Stimulated activated CD4-positive, alpha-beta T cell treated with anti-CD3 and anti-CD28 coated beads, Interleukin-4, amount 100 ng/mL, for 24 hours (primary cell): ENCODE measurements at places on chromosomes 6 and 20.
A peak's percentile ranks its signal among the peaks of the same experiment; 100 is the strongest.

- no peak for DNase-seq
These were observed 296.2 kb downstream of the FARS2 start for GRCh38 chr6:5557506-5557905.

DNA sequence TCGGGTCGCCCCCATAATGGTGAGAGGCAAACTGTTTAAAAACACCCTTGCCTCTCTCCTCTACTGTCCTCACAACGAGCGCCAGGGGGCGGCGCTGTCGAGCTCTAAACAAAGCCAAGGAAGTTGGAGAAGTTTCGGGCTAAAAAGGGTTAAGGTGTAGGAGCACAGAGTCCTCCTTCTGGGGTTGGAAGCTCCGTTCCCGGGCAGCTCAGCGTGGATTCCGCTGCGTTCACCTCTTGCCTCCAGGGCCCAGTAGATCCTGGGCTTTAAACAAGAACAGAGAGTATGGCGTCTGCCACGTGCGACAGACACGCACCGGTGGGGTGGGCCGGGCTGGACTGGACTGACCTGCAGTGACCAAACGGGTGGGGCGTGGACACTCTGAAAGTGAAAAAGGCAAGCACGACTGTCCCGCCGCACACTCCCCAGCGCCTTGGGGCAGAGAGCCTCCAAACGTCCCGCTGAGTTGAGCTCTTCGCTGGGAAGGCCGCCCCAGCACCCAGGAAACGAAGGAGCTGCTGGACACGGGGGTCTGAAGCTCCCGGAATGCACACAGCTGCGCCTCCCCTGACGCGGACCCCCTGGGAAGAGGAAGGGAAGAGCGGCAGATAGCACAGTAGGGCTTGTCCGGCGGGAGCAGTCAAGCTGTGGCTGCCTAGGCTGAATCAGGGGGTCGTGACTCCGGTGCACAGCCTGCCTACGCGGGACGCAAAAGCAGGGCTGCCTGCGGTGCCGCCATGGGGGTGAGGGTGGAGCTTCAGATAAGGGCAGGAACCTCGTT, 1.6 kb upstream of the THBD start:
- DNase-seq, result no peak

- peak; percentile 17 for DNase-seq
These were observed 133.5 kb downstream of the TBC1D7 start for GRCh38 chr6:13194852-13195251.

DNA sequence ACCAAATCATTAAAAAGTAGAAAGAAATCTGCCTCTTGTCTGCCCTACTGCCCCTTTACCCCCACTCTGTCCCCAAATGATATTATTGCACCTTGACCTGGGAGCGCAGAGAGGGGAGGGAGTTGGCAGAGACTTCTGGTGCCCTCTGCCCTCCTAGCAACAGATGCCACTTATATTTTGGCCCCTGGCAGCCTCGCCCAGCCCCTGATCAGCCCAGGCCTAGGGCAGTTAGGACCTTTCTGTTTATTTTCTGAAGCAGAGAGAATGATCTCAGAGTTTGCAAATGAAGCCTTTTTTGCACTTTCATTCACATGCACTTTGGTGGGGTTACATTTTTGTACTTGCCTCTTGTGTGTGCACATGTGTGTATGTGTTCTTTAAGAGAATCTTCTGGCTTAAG, 8.4 kb upstream of the SGK2 start:
- no peak for DNase-seq

DNA sequence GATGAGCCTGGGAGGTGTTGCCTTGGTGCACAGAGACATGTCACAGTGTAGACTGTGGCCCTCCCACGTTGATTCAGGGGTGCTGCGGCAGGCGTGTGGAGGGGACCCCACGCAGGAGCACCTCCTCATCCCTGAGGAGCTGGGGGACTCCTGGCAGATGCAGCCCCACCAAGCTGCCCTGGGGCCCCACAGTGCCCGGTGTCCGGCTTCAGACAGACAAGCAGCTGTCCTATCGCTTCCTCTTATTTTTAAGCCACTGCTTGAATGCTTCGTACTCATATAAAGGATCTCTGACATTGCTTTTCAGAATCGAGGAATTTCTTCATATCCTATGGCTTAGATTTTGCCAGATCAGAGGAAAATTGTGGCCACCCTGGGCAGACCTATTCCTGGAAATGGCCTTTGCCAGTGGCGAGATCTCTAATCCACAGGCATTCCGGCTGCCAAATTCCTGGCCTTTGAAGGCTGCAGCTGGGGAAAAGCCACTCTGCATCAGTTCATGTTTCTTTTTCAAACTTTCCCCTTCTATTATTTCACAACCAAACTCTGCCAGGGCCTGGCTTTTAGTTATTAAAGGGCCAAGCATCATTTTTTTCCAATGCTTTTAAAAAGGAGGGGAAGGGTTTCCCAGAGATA, 337.0 kb downstream of the THBS2 start:
- DNase-seq, result no peak

DNA sequence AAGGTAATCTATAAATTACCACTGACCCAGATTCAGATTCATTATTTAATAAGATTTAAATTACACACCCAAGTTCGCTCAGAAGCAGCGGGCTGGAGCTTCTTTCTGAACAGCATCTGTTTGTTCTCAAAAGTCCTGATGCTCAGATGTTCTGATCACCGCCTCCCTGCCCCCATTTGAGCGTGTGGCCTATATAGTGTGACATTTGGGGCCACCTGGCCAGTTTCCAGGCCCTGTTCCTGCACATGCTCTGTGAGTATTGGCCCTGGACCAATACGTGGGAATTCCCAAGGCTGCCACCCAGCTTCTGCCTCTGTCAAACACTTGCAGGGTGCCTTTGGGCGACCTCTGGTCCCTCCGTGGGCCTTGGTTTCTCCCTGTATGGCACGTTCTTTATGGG, 228.8 kb downstream of the TFAP2C start:
- no peak for DNase-seq

GRCh38 chr6:106527117-106527516, 102.2 kb downstream of the RTN4IP1 start:
- no peak for DNase-seq

DNA sequence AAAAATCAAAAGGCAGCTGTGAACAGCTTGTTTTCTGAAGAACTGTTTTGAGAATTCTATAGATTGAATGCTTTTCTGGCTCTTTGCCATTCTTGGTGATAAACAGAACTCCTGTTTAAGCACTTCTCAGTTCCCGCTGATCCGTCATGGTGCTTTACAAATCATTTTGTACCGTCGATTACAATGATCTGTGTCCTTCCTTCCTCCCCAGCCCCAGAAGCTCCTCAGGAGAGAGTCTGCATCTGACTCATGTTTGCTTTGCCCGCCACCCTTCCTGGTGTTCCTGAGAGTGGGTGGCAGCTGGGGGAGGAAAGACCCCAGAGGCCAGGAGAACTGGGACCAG, 538.6 kb upstream of the MARCKS start:
- DNase-seq, result no peak

DNA sequence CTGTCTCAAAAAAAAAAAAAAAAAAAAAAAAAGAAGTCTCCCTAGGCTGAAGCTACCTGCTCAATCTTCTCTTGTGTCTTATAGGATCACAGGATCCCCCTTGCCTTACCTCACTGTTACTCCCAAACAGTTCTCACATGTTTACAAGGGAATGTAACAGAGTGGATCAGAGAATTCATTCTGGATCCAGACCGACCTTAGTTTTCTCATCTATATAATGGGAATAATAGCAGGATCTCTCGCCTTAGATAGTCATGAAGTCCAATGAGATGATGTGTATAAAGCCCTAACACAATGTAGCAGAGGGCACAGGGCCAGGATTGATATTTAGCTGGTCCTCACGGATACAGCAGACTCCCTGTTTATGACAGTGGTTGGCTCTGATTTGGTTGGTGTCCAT, 2.3 kb upstream of the FAM110A start:
- DNase-seq, result no peak

GRCh38 chr6:105458551-105458950, 55.7 kb upstream of the PREP start:
- DNase-seq, result no peak

GRCh38 chr6:42627674-42628073, 63.8 kb downstream of the UBR2 start:
- no peak for DNase-seq

DNA sequence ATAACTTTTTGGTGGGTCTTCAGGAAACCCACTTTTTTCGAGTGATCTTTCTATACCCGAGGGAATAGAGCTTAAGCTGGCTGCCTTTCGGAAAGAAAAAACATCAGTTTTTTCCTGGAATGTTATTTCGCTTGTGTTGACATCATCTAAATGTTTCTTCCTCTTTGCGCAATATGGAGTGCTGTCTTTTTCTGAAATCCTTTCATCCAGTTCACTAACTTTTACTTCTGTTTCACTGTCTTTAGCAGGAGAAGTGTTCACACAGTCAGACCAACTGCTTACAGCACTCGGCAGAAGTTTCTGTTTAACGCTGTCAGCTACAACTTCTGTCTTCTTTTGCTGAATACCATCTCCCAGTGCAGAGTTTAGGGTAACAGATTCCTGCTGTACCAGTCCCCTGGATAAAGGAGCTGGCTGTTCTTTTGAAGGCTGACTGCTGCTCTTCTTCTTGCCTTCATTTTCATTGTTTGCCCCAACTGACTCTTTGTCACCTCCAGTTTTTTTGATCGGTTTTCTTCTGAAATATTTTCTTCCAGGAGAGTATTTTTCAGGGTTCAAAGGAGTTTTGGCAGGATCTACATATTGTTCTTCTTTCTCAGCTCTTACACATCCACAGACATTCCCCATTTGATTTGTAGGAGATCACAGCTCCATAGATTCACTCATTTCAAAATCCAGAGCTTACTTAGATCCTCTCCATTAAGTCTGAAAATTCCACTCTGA, 50.0 kb upstream of the DST start:
- no peak for DNase-seq

- no peak for DNase-seq
These were observed 33.5 kb upstream of the BMP6 start for GRCh38 chr6:7692453-7692784.

DNA sequence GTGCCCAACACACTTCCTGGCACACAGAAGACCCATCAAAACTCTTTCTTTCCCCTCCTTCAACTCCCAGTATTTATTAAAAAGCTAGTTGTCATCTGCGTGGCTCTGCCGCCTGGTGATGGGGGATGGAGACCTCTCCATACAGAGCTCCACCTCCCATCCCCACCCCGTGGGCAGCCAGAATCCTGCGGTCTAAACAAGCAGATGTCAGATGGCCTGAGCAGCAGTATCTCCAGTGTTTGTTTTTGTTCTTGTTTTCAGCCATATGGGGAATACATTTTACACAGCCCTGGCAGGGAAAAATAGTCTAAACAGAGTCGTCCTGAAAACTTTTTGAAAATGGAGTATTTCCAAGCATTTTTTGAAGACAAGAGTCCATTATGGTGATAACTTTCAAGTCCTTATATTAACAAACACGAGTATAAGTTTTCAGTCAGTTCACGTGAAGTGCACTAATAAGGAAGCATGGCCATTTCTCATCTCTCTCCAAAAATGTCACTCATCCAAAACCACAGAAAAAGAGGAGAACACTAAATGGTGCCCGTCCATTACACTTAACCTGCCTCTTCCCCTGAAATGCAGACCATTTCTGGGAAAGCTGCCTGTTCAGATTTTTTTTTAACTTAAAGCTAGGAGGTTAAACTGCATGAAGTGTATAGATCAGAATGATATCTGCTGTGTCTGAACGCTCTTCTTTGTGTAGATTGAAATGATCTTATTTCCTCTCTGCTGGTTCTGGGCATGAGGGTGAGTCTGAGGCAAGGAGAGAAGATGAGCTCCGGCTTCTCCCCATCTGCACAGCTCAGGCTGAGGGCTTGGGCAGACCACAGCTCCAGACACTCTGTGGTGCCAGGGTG, 91.0 kb downstream of the TCP11 start:
- no peak for DNase-seq

- no peak for DNase-seq
These were observed 141.8 kb downstream of the CDC5L start for GRCh38 chr6:44529146-44529905.

GRCh38 chr6:48136856-48137255, 25.9 kb upstream of the PTCHD4 start:
- DNase-seq, result no peak

DNA sequence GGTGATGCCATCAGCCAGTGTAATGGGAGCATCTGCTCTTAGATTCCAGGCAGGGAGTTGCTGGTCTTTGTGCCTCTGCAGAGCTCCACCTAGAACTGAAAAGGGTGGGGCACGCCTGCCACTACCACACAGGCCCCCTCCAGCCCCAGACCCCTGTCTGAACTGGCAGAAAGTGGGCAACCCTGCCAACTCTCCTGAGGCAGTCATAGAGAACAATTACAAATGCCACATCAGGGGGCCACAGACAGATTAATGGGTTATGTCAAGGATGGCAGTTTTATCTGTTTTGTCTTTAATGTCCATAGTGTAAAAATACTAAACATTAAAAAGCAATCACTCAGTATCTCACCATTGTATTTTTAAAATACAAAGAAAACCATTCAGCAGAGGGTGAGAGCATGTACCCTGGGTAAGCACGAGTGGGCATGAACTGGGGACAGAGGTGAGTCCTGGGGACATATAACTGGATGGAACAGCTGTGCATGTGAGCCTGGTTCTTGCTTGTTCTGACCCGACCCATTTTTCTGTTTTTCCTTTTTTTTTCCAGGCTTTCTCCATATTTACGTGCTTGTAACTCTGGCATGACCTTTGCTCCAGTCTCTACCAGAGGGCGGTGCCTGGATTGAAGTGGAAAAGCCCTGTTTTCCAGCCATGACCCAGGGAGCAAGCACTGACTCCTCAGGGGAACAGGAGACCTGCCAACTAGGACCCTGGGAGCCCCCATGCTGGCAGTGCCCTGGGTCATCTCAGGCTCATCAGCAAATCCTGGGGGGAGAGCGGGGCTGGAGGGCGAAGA, 8.2 kb downstream of the TRAF3IP2 start:
- no peak for DNase-seq

- no peak for DNase-seq
These were observed 61.1 kb upstream of the FBXO30 start for GRCh38 chr6:145875496-145876211.

DNA sequence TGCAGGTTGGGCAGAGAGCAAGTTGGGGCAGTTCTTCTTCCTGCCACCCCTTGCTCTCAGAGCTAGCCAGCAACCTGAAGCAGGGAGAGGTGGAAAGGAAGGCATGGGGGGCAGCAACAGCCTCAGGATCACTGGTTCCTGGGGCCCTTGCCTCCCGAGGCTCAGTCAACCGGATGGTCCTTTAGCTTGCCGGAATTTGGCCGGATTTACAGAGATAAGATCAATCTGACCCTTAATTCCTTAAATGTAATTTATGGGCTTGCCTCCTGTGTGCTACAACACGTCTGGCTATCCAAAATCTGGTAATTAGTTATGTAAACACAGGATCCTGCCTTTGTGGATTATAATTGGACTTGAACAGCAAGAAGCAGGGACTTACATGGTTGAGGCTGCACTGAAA, 19.5 kb upstream of the TCP11 start:
- no peak for DNase-seq

- DNase-seq, result no peak
These were observed 103.1 kb downstream of the HIVEP2 start for GRCh38 chr6:142841915-142842314.

- DNase-seq, result no peak
These were observed 168.9 kb upstream of the JARID2 start for GRCh38 chr6:15077006-15077405.

DNA sequence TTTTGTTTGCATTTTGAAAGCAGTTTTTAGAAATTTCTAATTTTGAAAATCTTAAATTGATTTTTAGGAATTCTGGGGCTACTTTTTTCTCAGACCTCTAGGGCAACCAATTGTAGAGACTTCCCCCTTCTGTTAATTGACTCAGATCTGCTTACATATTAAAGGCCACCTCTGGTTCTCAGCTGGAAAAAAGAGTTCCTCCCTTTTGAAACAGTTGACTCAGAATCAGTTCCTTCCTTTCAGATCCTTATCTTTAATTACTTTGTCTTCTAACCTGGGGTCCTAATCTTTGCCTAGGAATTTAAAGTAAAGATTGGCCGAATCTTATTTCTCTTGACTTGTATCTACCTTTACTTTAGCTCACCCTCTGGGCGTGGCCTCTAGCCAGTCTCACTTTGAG, 146.8 kb downstream of the LAMA2 start:
- no peak for DNase-seq
